Activated CD8-positive, alpha-beta memory T cell treated with anti-CD3 and anti-CD28 coated beads, Interleukin-2, amount 10 ng/mL, durations not matched to agents 7 days and 5 days (primary cell): ENCODE measurements at places on chromosomes 3 and 15.

- no peak overlapping the region for H3K4me3 ChIP-seq
- H3K4me1 ChIP-seq: peaks cover 30% of the 10 kb centered on the region
- peaks cover 17% of the 10 kb centered on the region for H3K36me3 ChIP-seq
- H3K27ac ChIP-seq: peak overlapping the region; percentile 21
- no peak for DNase-seq
- H3K27me3 ChIP-seq: no peaks in the 10 kb centered on the region
Measured at GRCh38 chr15:38587214-38587613, 22.6 kb upstream of the RASGRP1 start.

DNA sequence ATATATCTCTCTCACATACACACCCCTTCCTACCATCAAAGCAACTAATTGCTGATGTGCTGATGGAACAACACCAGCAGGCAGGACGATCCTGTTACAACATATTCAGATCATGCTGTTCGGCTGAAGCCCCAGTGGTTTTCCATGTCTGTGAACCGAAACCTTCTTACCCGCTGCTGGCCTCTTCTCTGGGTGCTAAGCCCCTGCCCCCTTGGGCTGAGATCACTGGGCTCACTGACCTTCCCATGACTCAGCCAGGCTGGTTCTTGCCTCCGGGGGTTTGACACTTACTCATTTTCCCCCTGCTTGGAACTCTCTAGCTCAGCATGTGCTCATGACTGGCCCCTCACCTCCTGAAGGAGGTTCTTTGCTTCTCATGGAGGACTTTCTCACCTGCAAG is 122.0 kb upstream of the RGMA start:
- no peaks in the 10 kb centered on the region for H3K4me1 ChIP-seq
- peaks cover 10% of the 10 kb centered on the region for H3K27me3 ChIP-seq
- no peak for DNase-seq
- H3K36me3 ChIP-seq: no peaks in the 10 kb centered on the region
- no peak overlapping the region for H3K27ac ChIP-seq

DNA sequence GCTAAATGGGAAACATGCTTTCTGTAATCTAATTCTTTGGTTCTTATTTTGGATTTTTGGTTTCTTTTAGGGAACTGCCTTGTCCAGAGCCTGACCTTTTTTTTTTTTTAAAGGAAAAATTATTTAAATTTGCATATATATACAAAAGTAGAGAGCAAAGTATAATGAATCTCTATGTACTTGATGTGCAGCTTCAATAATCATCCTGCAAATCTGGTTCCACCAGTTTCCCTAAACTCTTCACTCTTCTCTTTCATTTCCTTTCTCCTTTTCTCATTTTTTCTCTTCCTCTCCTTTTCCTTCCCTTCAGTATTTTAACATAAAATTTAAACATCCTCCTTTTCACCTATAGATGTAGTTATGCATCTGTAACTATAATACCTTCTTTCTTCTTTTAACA is 82.5 kb downstream of the USP13 start:
- H3K4me3 ChIP-seq: no peak overlapping the region
- peaks cover 8% of the 10 kb centered on the region for H3K36me3 ChIP-seq
- DNase-seq: no peak
- H3K4me1 ChIP-seq: no peaks in the 10 kb centered on the region
- no peak overlapping the region for H3K27ac ChIP-seq

GRCh38 chr3:143121241-143122088 is 1.9 kb downstream of the CHST2 start:
- H3K4me3 ChIP-seq: peak overlapping the region; percentile 62
- H3K4me1 ChIP-seq: peaks cover 19% of the 10 kb centered on the region
- H3K27ac ChIP-seq: no peak overlapping the region
- DNase-seq: peak; percentile 86
- H3K36me3 ChIP-seq: no peaks in the 10 kb centered on the region
- peaks cover 45% of the 10 kb centered on the region for H3K27me3 ChIP-seq

DNA sequence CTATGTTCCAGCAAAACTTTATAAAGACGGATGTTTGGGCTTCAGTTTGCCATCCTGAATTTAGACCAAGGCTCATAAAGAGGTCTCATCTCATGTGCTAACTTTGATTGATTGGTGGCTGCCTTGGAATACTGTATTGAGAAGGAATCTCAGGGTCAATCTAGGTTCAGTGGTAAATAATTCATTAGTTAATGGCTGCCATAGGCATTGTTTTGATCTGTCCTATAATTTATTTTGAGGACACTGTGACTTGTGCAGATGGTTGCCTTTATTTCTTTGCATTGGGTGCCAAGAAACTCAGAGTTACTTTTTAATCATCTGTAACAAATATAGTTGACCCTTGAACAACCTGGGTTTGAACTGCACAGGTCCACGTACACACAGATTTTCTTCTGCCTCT is 159.8 kb downstream of the B3GALNT1 start:
- H3K27ac ChIP-seq: no peak overlapping the region
- H3K4me1 ChIP-seq: peaks cover 6% of the 10 kb centered on the region
- no peak for DNase-seq
- no peaks in the 10 kb centered on the region for H3K36me3 ChIP-seq

- no peak for DNase-seq
- H3K36me3 ChIP-seq: no peaks in the 10 kb centered on the region
- H3K4me1 ChIP-seq: no peaks in the 10 kb centered on the region
- peaks cover 43% of the 10 kb centered on the region for H3K27me3 ChIP-seq
- no peak within 1 kb of the TSS for H3K4me3 ChIP-seq
Measured at GRCh38 chr15:58138106-58138505, at the start of gene AQP9. Gene AQP9, plus strand, starts transcription at chr15:58138381. Its CDS starts 185 bp downstream, at chr15:58138566.

DNA sequence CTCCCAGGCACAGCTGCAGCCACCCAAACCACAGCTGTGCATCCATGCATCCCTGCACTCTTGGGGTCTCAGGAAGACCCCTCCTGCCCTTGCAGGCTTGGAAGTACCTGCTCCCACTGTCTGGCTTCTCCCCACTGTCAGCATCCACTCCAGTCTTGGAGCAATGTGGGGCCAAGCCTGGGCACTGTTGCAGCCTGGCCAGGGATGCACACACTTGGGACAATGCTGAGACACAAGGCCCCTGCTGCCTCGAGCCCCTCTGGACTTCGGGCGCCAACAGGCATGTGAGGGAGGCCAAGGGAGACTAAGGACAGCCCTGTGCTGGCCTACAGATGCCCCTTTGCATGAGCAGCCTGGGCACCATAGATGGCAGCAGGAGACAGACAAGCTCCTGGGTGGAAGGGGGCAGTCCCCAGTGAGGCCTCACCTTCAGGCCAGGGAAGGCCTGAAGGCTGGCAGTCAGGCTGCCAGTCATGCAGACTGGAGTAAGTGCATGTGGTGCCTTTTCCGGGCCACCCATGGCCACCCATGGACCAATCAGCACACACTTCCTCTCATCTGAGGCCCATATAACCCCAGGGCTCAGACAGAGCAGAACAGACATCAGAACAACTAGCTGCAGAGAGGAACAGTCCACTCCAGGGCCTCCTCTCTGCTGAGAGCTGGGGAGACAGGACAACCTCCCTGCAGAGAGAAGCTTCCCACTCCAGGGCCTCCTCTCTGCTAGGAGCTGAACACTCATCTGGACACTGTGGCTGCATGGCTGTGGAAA is 219.0 kb downstream of the VGLL3 start:
- H3K4me3 ChIP-seq: no peak overlapping the region

- H3K36me3 ChIP-seq: peaks cover 2% of the 10 kb centered on the region
- DNase-seq: no peak
- H3K27me3 ChIP-seq: peaks cover 10% of the 10 kb centered on the region
Measured at GRCh38 chr3:36796881-36797280, 32.5 kb upstream of the DCLK3 start.

DNA sequence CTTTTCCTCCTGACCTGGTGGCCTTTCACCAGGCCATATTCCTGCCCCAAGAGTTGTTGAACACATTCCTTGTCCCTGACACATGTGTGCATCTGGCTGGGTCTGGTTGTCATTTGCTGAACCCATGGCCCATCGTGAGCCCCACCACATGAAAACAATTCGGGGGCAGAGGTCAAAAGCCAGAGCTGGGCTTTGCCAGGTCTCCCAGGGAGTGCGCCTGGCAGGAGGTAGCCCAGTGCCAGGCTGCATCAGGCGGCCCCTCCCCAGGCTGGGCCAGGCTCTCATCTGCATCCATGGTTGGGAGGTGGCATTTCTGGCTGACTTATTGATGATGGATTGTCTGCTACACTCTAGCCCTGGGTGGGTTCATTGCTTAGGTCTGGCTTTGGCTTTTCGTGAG is 30.9 kb downstream of the SPSB4 start:
- no peak overlapping the region for H3K4me3 ChIP-seq
- H3K27me3 ChIP-seq: no peaks in the 10 kb centered on the region
- no peak for DNase-seq
- H3K36me3 ChIP-seq: no peaks in the 10 kb centered on the region

GRCh38 chr3:71916747-71917369 is 131.9 kb upstream of the PROK2 start:
- no peak overlapping the region for H3K27ac ChIP-seq
- peaks cover 17% of the 10 kb centered on the region for H3K27me3 ChIP-seq

- H3K27me3 ChIP-seq: no peaks in the 10 kb centered on the region
- H3K4me3 ChIP-seq: no peak overlapping the region
- peaks cover 38% of the 10 kb centered on the region for H3K4me1 ChIP-seq
- H3K36me3 ChIP-seq: peaks cover 44% of the 10 kb centered on the region
- H3K27ac ChIP-seq: no peak overlapping the region
Measured at GRCh38 chr15:75920079-75920478, 16.4 kb downstream of the FBXO22 start.

GRCh38 chr3:153621953-153622352 is 459.9 kb downstream of the RAP2B start:
- H3K4me3 ChIP-seq: peak overlapping the region; percentile 39
- peak; percentile 43 for DNase-seq
- peaks cover 32% of the 10 kb centered on the region for H3K36me3 ChIP-seq
- no peaks in the 10 kb centered on the region for H3K27me3 ChIP-seq

- no peak overlapping the region for H3K4me3 ChIP-seq
- H3K27ac ChIP-seq: no peak overlapping the region
- no peaks in the 10 kb centered on the region for H3K4me1 ChIP-seq
- no peaks in the 10 kb centered on the region for H3K36me3 ChIP-seq
- no peak for DNase-seq
Measured at GRCh38 chr15:77867266-77868047, 210.1 kb downstream of the TBC1D2B start.

DNA sequence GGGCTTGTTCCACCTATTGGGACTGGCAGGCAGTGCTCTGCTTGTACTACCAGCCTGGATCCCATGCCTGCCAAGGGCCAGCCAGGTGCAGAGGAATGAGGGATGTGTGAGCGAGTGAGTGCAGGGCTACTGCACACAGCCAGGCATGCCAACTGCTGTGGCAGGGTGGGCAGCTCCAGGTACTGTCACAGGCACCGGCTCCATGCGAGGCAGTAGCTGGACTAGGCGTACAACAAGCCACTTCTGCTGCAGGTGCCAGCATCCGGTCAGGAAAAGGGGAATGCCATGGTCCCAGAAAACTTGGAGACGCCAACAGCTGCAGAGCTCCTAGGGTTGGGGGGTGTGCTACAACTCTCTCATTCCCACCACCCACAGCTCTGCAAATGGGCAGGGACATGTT is 1356.7 kb downstream of the SI start:
- H3K36me3 ChIP-seq: no peaks in the 10 kb centered on the region
- no peaks in the 10 kb centered on the region for H3K27me3 ChIP-seq
- no peak overlapping the region for H3K4me3 ChIP-seq
- no peak for DNase-seq
- H3K4me1 ChIP-seq: no peaks in the 10 kb centered on the region
- H3K27ac ChIP-seq: no peak overlapping the region

- DNase-seq: no peak
- no peak overlapping the region for H3K4me3 ChIP-seq
- H3K27ac ChIP-seq: no peak overlapping the region
- H3K27me3 ChIP-seq: no peaks in the 10 kb centered on the region
- peaks cover 5% of the 10 kb centered on the region for H3K4me1 ChIP-seq
- H3K36me3 ChIP-seq: no peaks in the 10 kb centered on the region
Measured at GRCh38 chr3:114380233-114380651, 86.4 kb downstream of the TIGIT start.

- no peaks in the 10 kb centered on the region for H3K27me3 ChIP-seq
- H3K4me3 ChIP-seq: no peak overlapping the region
- no peaks in the 10 kb centered on the region for H3K36me3 ChIP-seq
- no peak overlapping the region for H3K27ac ChIP-seq
Measured at GRCh38 chr3:145519398-145520047, 641.5 kb downstream of the PLOD2 start.

DNA sequence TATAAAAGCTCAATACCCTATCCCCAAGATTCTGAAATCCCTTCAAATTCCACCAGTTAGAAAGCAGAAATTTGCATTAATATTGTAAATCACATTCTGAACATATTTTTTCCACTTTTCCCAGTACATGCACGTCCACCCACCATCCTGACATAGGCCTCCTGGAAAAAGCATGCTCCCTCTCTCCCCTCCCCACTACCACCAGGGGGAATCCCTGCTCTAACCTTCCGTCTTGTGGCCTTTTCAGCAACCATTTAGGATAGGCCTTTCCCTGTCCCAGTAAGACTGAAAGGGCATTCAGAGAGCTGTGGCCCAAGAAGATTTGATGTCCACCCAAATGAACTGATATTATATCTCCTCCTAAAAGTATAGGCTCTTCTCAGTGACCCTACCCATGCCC is 182.1 kb downstream of the ARRDC4 start:
- H3K27me3 ChIP-seq: no peaks in the 10 kb centered on the region
- H3K27ac ChIP-seq: no peak overlapping the region
- H3K4me3 ChIP-seq: no peak overlapping the region

DNA sequence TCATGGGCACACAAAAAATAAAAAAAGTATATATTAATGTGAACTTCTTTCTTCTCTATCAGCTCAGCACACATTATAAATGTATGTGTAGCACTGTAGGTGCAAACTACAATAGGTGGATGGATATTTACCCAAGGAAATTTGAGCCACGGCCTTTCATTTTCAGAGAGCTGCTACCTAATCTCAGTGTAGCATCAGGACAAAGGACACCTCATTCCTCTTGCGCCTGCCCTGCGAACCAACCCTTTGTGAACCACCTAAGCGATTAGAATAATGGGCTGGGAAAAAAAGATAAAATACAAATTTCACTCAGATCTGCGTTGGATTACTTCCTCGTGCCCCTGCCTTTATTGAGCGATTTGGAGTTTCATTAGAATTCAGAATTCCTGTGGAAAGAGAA is 263.2 kb downstream of the NR2F2 start:
- H3K27ac ChIP-seq: no peak overlapping the region
- H3K36me3 ChIP-seq: no peaks in the 10 kb centered on the region
- no peaks in the 10 kb centered on the region for H3K27me3 ChIP-seq
- no peaks in the 10 kb centered on the region for H3K4me1 ChIP-seq
- DNase-seq: no peak
- H3K4me3 ChIP-seq: no peak overlapping the region

DNA sequence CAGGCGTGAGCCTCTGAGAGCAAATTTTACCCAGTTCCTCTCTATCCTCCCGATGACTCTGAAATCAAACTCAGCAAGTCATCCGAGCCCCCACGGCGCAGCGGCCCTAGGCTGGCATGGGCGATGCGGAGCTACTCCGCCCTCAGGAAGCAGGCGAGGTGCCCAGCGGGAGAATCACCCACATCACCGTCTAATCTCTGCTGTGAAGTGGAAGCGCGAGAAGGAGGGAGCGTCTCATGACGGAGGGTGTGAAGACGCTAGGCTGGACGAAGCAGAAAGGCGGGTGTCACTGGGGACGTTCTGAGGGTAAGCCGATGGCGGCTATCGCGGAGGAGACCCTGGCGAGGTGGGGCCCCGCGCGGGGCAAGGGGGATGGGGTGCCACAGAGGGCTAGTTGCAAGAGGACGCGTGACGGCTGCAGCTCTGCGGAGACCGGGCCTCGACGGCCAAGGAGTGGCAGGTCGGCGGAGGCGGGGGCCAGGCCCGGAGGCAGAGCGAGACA is 9.1 kb upstream of the GNAI2 start:
- H3K36me3 ChIP-seq: no peaks in the 10 kb centered on the region
- H3K27me3 ChIP-seq: peaks cover 14% of the 10 kb centered on the region
- H3K27ac ChIP-seq: peak overlapping the region; percentile 94
- H3K4me1 ChIP-seq: peaks cover 27% of the 10 kb centered on the region

- no peak overlapping the region for H3K27ac ChIP-seq
- no peak overlapping the region for H3K4me3 ChIP-seq
- peaks cover 56% of the 10 kb centered on the region for H3K4me1 ChIP-seq
Measured at GRCh38 chr3:4704552-4704951, 211.4 kb downstream of the ITPR1 start.
